ENCODE measurements at places on chromosomes 1 and 21. TPM values are rescaled to one million over a fixed set of nuclear protein-coding genes. Genes with fewer than 3 reads are reported as not detected.

DNA sequence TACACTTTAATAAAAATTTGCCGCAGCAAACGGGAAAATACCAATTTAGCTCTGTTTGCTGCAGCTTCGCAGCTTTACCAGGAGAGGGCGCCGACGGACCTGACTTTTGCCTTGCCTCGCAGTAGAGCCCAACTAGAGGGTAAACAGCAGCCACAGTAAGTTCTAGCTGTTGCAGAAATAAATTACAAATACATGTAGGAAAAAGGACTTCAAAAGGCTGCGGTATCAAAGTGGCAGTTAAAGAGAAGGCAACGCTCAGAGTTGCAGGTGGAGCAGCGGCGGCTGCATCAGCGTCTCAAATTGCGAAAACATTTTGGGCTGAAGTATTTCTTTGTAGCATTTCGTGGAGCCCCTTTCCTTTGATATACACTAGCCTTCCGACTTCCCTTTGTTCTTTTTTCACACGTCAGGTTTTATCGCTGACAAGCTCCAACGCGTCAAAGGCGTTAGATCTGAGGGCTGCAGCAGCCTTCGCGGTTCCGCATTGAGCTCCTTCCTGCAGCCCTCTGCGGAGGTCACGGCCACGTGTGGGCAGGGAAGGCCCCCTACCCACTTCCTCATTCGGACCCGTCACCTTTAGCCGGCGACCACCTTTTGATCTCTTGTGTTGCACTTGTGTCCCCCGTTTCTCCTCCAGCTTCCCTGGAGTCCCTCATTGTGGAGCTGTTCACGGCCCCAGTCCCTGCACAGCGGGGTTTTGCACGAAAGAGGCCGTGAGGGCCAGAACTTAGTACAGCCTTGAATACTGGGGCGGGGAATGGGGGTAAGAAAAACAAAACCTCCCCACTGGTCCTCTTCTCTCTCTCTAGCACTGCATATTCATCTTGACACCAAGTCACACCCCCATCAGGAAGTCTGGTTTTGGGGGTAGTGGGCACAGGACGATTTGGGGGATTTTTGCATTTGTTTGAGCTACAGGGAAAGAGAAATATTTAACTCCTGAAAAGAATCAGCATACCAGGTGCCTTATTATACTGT lies 72.8 kb downstream of the S1PR1 start:
- peak; percentile 44 for DNase-seq

GRCh38 chr1:235076504-235077162 lies 52.0 kb downstream of the TOMM20 start:
- DNase-seq: no peak

DNA sequence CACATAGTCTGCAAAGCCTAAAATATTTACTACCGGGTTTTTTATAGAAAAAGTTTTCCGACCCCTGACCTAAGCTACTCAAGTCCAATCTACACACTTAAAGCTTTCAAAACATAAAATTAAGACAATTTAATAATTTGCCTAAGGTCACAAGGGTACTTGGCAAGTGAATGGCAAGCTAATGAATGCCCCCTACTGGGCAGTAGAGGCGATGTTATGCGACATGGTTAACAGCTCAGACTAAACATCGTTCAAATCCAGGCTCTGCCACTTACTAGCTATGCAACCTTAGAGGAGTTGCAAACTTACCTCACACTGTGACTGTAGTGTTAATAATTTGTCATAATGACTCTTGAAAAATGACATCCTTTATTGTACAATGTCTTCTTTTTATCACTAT lies 317.2 kb upstream of the NFIA start:
- DNase-seq: no peak

- DNase-seq: no peak
Measured at GRCh38 chr1:16241221-16241708, 4.3 kb upstream of the CPLANE2 start.

- no peak for DNase-seq
Measured at GRCh38 chr1:66596191-66596590, 62.2 kb downstream of the SGIP1 start.

- no peak for DNase-seq
Measured at GRCh38 chr1:24189528-24189927, 2.4 kb upstream of the IFNLR1 start.

DNA sequence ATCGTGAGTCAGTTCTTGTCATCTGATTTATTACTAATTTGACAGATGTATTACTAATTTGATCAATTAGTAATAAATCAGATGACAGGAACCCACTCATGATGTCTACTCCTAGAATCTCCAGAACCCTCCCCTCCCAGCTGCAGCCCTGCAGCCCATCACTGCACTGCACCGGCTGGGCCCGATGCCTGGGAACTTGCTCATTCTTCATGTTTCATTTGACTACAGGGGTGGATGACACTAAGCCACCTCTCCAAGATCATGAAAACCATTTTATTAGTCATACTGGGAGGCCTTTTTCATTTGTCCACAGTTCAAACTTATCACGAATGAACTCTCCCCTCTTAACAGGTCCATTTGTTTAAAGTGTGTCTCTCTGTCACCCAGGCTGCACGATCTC lies 41.0 kb downstream of the KCNH1 start:
- no peak for DNase-seq

- DNase-seq: no peak
Measured at GRCh38 chr1:185345913-185346720, 29.1 kb upstream of the IVNS1ABP start.

GRCh38 chr1:215667761-215668160 lies 100.7 kb downstream of the KCTD3 start:
- no peak for DNase-seq

GRCh38 chr1:227889047-227889862 lies 58.5 kb downstream of the WNT9A start:
- no peak for DNase-seq

DNA sequence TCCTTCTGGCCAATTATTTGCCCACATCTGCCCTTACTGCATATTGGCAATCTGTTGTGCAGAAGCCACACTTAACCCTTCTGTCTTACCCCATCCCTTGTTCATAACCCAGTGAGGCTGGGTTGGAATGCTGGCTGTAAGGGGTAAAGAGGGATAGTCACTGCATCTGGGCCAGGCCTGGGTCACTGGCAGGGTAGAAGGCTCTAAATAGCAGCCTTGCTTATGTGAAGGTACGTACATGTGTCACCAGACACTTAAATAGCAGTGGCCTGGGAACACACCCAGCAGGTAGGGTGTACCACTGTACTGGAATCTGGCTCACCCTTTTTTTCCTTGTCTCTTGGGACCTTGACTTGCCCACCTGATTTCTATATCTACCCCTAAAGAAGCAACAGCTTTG lies 9.9 kb upstream of the TARS2 start:
- no peak for DNase-seq

DNA sequence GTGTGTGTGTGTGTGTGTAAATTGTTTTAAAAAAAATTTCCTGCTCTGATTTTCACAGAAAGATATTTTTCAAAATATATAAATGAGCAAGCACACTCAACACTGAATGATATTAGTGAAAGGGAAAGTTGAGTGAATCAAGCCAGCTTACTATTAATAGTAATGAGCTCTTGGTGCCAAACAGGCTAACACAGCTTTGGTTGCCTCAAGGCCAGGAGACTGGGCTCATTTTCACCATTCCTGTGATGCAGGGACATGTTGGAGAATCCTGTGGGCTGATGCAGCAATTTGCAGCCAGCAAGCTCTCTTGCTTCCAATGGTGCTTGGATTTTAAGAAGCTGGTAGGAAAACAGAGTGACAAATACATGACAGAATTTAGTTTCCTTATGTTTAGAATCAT lies 30.2 kb downstream of the PLA2G4A start:
- no peak for DNase-seq

GRCh38 chr1:44333376-44333775 lies 21.7 kb downstream of the ERI3 start:
- DNase-seq: no peak

DNA sequence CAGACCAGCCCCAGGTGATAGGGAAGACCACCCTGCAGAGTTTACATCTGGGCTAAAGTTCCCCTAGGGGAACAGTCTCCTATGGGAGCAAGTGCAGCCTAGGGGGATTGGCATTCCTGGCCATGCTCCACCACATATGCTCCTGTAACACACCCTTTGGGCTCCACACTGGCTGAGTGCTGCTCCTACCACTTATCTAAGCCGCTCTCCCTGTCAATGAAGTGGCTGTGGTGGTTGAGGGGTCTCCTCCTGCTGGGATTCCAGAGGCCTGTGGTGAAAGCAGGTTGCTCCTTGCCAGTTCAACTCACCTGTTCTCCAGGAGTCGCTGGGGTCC lies 51.1 kb downstream of the COL24A1 start:
- DNase-seq: no peak

DNA sequence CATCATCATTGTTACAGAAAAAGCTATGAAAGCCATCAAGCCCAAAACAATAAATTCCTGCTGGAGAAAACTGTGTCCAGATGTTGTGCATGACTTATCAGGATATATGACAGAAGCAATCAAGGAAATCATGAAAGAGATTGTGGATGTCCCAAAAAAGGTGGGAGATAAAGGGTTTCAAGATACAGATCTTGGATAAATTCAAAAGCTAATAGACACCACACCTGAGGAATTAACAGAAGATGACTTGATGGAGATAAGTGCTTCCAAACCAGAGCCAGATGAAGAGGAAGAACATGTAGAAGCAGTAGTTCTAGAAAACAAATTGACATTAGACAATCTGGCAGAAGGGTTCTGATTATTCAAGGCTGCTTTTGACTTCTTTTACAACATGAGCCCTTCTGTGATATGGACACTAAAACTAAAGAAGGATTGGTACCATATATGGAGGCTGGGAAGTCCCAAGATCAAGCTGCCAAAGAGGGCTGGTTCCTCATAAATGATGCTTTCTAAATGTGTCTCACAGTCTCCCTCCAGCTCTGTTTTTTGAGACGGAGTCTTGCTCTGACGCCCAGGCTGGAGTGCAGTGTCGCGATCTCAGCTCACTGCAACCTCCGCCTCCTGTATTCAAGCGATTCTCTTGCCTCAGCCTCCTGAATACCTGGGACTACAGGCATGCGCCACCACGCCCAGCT lies 32.1 kb upstream of the LRIG2 start:
- no peak for DNase-seq

DNA sequence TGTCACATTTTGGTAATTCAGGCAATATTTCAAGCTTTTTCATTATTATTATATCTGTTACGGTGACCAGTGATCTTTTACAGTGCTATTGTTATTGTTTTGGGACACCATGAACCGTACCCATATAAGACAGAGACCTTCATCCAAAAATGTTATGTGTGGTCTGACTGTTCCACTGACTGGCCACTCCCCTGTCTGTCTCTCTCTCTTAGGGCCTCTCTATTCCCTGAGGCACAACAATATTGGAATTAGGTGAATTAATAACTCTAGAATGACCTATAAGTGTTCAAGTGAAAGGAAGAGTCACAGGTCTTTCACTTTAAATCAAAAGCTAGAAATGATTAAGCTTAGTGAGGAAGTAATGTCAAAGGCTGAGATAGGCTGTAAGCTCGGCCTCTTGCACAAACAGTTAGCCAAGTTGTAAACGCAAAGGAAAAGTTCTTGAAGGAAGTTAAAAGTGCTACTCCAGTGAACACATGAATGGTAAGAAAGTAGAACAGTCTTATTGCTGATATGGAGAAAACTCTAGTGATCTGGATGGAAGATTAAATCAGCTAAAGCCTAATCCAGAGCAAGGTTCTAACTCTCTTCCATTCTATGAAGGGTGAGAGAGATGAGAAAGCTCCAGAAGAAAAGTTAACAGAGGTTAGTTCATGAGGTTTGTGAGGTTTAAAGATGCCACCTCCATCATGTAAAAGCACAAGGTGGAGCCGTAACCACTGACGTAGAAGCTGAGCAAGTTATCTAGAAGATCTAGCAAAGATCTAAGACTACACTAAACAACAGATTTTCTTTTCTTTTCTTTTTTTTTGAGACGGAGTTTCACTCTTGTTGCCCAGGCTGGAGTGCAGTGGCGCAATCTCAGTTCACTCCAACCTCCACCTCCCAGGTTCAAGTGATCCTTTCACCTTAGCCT lies 19.7 kb upstream of the DIPK1A start:
- no peak for DNase-seq

GRCh38 chr1:20073256-20073655 lies 3.3 kb downstream of the PLA2G5 start:
- no peak for DNase-seq

DNA sequence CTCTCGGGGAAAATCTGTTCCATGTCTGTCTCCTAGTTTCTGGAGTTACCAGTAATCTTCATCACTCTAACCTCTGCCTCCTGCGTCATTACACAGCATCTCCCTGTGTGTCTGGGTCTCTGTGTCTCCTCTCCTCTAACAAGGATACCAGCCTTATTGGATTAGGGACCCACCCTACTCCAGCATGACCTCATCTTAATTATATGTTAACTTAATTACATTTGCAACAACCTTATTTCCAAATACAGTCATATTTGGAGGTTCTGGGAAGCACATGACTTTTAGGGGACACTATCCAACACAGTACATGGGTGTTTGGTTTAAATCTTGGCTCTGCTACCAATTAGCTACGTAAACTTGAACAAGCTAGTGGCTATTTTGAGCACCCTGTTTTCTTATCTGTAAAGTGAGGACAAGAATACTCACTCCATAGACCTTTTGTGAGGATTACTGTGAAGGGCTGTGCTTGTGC lies 83.9 kb upstream of the SGIP1 start:
- DNase-seq: no peak

- no peak for DNase-seq
Measured at GRCh38 chr1:212285685-212286555, 710 bp downstream of the PPP2R5A start.

GRCh38 chr1:187374742-187375141 lies 546.0 kb downstream of the PLA2G4A start:
- DNase-seq: no peak

- DNase-seq: no peak
Measured at GRCh38 chr1:80359666-80360065, 1353.1 kb upstream of the ADGRL4 start.

The CASQ2 gene
- total RNA-seq: not detected

The CHD5 gene
- total RNA-seq: 0.04 TPM

The GABRD gene
- total RNA-seq: not detected

The PLA2G4A gene
- 18.9 TPM for total RNA-seq

The CFAP74 gene
- not detected for total RNA-seq

The RIMKLA gene
- total RNA-seq: 0.04 TPM

The SPRR1A gene
- not detected for total RNA-seq

The CA14 gene
- total RNA-seq: not detected

The GGPS1 gene
- total RNA-seq: 28.7 TPM

The YIPF1 gene
- 17.1 TPM for total RNA-seq
